ENCODE measurements at places on chromosomes 6 and 20.

- no peak for DNase-seq
These were observed 28.1 kb upstream of the BMP2 start for GRCh38 chr20:6739406-6739805.

DNA sequence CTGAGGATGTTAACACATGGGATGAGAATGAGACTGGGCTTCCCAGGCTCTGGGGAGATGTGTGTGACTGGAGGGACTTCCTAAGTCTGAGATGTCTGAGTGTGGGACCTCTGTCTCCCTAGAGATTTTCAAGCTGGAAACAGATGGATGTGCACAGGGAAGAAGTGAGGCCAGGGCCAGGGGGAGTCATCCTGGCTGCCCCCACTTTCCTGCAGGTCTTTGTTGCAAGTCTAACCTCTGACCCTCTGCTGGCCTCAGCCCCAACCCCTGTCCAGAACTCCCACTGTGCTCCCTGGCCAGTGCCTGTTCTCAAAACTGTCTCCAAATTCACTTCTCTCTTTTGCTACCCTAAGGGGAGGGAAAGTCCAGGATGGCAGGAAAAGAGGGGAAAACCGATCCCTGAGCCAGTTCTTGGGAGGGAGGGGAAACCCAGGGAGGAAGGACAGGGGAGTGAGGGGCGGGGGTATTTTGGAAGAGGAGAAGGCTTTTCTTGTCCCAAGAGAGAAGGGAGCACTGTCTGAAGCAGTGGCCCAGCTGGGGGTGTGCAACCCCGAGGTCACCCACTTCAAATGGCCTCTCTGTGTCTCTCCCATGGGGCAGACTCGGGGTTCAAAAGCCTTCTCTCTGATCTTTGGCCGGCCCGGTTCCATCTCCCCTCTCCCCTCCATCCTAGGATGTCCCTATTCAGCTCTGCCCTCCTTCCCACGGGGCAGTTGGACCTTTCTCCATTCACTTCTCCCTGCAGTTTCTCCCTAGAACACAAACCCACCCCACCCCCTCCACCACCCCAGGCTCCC, 3.1 kb downstream of the PPP1R18 start:
- DNase-seq: no peak

DNA sequence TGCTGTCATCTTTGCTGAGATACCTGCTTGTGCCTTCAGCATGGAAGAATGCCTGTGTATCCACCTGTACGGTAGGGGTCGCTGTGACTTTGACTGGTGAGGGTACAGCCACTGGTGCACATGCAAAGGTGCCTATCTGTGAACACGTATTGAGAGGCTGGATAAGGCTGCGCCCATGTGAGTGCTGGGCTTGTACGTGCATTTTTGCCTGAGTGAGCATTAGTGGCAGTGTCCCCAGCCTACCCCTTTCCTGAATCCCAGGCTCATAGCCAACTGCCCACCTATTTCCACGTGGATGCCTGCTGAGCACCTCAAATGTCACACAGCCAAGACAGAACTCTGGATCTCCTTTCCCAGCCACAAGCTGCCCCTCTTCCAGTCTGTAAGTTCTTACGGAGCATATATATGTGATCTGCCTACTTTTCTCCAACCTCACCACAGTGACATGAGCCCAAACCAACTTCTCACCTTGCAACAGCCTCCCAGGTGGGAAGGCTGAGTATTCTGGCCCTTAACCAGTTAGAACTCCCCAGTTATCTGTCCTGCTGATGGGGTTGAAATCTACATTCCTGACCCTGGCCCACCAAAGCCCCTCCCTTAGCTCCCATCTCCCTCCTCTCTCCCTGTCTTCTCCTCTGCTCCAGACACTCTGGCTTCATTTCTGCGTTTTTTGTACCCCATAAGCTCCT, 1.1 kb upstream of the SLC2A10 start:
- DNase-seq: no peak

DNA sequence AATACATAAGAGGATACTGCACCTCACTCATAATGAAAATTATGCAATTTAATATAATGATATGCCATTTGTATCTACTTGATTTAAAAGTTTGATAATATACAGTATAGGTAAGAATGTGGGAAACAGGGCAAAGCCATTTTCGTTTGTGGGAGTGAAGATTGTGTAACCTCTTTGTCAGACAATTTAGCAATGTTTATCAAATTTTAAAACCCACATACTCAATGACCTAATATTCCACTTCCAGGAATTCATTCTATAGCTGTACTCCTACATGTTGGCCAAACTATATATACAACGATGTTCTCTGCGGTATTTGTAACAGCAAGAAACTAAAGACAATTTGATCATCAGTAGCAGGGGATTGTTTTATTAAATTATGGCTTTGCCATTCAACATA, 17.8 kb upstream of the FKBP5 start:
- DNase-seq: no peak

DNA sequence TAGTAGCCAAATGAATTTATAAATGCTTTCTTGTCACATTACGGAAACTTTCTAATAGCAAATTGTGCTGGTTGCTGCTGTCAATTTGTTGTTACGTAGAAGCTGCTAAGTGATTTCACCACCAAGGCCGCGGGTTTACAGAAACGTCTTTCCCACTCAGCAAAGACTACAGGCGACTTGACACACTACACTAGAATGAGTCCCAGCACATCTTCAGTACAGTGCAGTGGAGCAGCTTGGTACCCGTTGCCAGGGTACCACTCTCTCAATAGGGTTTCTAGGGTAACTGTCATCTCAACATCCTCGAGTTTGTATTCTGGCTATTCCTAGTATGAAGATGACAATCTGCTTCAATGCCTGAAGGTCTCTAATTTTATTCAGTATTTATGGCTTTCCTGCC, 22.7 kb upstream of the ZDHHC14 start:
- no peak for DNase-seq

- DNase-seq: no peak
These were observed 67.2 kb downstream of the PKIB start for GRCh38 chr6:122677406-122677805.

GRCh38 chr6:139648430-139649000, 274.1 kb upstream of the CITED2 start:
- DNase-seq: no peak

DNA sequence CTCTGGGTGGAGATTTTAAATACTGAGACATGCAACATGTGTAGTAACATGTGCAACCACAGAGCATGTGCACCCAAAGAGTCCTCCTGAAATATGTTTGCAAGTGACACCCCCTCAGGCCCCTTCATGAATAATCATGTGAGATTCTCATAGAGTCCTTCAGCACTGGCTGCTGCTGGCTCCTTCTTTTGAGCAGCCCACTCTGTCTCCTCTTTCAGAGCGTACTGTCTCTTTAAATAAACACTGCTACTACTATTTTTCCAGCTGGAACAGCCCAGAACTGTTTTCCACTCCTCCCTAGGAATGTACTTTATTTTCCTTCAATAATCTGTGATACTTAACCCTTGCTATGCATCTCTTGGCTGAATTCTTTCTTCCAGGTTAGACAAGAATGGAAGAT, 42.0 kb downstream of the HLA-DRB5 start:
- no peak for DNase-seq

- no peak for DNase-seq
These were observed 510.7 kb upstream of the SULF2 start for GRCh38 chr20:48295966-48296421.

- no peak for DNase-seq
These were observed 44.9 kb upstream of the PKHD1 start for GRCh38 chr6:52132292-52132691.

- no peak for DNase-seq
These were observed 5.3 kb downstream of the TMEM170B start for GRCh38 chr6:11542863-11543262.

- no peak for DNase-seq
These were observed 8.4 kb upstream of the MAPK13 start for GRCh38 chr6:36121787-36122494.

DNA sequence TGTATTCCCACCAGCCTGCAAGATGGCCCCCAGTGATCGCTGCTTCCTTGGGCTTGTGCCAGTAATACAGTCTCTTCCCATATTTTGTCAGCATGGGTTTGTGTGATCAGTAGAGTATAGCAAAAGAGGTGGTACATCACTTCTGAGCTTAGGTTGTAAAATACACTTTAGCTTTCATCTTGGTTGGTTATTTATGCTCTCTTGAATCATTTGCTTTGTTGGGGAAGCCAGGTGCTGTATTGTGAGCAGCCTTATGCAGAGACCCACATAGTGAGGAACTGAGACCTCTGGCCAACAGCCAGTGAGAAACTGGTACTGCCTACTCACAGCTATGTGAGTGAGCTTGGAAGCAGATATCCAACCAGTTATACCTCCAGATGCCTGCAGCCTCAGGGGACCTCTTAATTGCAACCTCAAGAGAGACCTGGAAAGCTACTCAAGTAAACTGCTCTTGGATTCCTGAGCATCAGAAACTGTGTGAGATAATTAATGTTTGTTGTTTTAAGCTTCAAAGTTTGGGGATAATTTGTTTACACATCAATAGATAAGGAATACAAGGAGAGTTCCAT, 229.3 kb downstream of the FARS2 start:
- no peak for DNase-seq

GRCh38 chr6:6125495-6125894, 118.8 kb upstream of the NRN1 start:
- DNase-seq: no peak

GRCh38 chr6:73774311-73774774, 78.3 kb downstream of the CD109 start:
- DNase-seq: no peak

GRCh38 chr20:710780-711450, 35.3 kb upstream of the SCRT2 start:
- no peak for DNase-seq

GRCh38 chr6:150894935-150895552, 29.5 kb downstream of the MTHFD1L start:
- no peak for DNase-seq

DNA sequence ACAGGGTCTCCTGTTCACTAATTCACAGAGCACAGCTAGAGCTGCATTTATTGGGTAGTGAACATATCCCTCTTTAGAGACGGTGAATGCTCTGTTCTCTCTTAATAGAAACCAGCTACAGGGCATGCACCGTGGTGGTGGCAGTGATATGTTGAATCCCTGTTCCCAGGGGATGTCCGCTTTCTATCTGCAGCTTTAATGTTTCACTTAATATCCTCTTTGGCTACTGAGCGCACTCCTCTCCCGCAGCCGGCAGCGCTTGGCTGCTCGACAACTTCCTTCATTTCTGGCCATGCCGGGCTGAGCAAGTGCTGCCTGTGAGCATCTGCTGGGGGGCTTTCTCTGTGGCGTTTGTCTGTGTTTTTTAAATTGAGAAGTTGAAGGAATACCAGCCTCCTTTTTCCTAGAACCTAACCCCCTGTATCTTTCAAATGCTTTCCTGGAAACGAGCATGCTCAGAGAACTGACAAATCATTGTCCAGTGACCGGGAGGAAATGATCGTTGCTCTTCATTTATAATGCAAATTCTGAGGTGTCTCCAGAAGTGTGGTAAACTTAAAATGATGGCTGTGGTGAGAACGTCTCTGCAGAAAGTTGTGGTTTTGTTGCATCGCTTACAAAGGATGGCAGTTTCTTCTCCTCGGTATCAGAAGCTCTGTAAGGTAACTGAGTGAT, 297.9 kb downstream of the UTRN start:
- DNase-seq: no peak

GRCh38 chr6:108665495-108666196, 104.9 kb downstream of the FOXO3 start:
- no peak for DNase-seq

GRCh38 chr6:158697811-158698210, 48.0 kb downstream of the SYTL3 start:
- no peak for DNase-seq

DNA sequence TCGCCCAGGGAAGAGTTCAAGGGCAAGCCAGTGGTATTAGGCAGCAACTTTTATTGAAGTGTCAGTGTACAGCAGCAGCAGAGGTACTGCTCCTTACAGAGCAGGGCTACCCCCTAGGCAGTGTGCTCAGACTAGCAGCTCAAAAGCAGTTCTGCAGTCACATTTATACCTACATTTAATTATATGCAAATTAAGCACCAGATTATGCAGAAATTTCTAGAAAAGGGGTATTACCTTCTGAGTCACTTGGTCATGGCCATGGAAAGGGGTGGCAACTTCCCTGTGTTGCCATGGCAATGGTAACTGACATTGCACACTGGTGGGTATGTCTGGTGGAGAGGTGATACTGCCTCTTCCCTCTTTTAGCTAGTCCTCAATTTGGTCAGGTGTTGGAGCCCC, 2.1 kb upstream of the ZKSCAN4 start:
- no peak for DNase-seq

DNA sequence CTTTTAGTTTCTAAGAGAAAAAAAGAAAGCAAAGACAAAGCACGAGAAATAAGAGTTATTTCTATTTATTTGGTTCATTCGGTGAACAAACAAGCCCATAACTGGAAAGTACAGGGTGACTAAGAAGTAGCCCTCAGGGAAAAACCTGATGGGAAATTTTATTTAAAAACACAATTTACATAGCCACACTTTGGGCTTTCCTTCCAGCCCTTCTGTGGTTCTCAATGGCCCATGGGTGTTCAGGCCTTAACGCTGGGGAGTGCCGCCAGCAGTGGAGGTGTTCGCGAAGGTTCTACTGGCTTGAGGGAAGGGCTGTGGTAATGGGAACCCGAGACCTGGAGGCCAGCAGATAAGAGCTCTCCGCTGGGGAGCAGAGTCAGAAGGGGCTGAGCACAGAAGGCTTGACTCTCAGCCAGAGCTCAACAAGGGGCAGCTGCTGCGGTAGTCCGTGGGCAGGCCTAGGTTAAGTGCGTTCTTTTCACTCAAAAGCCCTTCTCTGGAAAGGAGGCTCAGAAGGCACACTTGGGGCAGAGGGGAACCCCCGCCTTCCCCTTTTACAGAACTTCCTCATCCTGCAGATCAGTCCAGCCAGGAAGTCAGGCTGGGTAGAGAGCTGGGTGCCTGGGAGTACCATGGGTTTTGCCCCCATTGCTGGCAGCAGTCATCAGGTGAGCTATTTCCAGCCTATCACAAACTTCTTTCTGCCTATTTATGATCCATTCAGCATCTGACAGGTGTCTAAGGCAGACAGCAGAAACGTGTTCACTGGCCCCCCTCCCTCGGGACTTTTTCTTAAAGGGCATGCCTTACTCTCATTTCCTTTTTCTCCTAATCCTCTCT, 8.8 kb upstream of the CD83 start:
- DNase-seq: no peak

DNA sequence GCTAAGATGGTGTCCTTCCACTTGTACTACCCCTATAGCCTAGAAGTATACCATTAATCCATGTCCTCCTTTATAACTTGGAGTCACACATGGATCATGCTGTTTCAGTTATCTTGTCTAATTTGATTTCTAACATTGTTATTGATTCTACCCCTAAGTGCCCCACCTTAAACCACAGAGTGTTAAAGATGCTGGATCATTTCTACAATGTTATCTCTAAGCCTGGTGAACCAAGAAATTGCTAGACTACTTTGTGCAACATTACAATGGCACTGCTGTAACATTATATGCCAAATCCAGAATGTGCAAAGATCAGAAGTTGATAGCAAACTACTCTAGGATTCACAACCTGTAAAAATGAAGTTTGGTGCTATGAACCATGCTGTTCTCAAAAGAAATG, 1.7 kb downstream of the CGA start:
- DNase-seq: no peak

DNA sequence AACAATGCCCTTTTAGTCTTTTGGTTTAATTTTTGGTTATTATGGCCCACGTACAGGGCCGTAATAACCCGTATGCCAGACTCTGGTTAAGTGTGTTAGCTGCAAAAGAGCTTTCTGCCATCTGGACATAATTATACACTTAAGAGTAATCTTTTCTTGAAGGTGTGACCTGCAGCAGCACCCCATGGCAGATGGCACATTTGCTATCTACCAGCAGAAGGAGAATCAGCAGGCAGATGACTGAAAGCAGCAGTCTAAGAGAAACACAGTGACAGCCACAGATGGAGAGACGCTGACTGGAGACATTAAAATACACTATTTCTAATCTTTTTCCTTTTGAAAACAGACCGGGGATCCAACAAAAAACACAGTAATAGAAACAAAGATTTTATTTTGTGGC, 18.7 kb downstream of the ASF1A start:
- no peak for DNase-seq

All from activated CD4-positive, alpha-beta T cell treated with anti-CD3 and anti-CD28 coated beads, Interleukin-2, amount 50 U/mL, for 1 hour (primary cell).